Renal cortical epithelial cell (primary cell): ENCODE measurements at places on chromosomes 16 and 17. TPM values are rescaled to one million over a fixed set of nuclear protein-coding genes. Genes with fewer than 3 reads are reported as not detected.

OR2C1 gene
- total RNA-seq, result 0.15 TPM in 1 of 2 replicates, not detected in the other

CCL5 gene
- not detected in 2 replicates for total RNA-seq

SLC52A1 gene
- 0.52 and 0.55 TPM in 2 replicates for total RNA-seq

SRCIN1 gene
- 0.17 and 0.25 TPM in 2 replicates for total RNA-seq

C16orf96 gene
- 0.10 TPM in 1 of 2 replicates, not detected in the other for total RNA-seq

DNA sequence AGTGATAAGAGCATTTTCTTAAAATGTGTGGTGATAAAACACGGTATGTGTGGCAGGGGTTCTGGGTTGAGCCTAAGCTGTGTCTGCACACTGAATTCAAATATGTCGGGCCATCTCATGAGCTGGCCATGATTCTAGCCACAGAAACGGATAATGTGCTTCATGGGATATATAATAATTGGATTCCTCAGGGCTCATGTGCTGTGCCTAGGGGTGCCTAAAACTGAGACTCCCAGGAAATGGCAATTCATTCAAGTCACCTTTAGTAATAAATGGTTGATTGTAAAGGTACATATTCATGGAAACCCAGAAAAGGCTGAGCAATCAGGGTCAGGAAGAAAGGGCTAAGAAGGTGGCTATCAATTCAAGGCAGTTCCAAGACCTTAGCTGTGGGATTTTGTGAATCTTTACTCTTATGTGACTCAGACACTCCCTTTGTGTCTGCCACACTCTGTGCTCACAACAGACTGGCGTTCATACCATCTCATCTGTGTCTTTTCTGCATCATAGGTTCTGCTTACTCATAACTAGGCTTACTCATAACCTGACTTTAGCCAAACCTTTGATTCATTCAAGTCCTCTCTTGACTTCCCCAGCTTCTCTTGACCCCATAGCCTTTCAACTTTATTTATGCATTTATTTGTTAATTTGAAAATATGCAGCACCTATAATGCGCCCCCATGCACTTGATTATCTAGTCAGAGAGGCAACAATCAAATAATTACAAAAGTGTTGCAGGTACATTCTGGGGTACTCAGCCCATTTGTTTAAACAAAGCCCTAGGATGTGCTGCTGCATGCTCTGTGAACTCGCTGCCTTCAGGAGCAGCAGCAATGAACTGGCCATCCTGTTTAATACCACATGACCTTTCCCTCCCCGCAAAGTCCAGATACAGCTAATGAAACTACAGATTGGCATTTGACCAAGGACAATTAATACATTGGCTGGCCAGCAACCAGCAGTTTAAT, 28.4 kb upstream of the MED13 start:
- DNase-seq, result peak; percentile 99

- no peak for DNase-seq
Observed at GRCh38 chr16:19974607-19975006, 90.0 kb upstream of the GPRC5B start.

DNA sequence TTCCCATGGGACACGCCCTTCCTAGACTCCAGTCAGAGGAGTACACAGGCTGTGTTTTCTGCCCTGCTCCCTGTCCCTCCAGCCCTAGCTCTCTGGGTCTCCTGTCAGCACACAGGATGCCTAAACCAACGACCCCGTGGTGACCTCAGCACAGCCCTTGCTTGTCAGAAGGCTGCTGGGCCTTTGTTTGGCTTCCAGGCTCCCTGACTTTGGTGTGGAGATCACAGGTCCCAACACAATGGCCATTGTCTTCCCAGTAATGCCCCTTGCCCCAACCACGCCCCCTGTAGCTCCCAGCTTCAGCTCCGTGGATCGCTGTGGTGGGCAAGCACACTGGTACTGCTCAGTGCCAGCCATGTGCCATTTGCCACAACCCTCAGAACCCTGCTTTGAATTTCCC, 15.0 kb downstream of the HNF1B start:
- no peak for DNase-seq

GRCh38 chr17:18228176-18228682, 2.8 kb downstream of the LLGL1 start:
- no peak for DNase-seq

GRCh38 chr16:85403693-85404092, 209.4 kb upstream of the GSE1 start:
- no peak for DNase-seq

DNA sequence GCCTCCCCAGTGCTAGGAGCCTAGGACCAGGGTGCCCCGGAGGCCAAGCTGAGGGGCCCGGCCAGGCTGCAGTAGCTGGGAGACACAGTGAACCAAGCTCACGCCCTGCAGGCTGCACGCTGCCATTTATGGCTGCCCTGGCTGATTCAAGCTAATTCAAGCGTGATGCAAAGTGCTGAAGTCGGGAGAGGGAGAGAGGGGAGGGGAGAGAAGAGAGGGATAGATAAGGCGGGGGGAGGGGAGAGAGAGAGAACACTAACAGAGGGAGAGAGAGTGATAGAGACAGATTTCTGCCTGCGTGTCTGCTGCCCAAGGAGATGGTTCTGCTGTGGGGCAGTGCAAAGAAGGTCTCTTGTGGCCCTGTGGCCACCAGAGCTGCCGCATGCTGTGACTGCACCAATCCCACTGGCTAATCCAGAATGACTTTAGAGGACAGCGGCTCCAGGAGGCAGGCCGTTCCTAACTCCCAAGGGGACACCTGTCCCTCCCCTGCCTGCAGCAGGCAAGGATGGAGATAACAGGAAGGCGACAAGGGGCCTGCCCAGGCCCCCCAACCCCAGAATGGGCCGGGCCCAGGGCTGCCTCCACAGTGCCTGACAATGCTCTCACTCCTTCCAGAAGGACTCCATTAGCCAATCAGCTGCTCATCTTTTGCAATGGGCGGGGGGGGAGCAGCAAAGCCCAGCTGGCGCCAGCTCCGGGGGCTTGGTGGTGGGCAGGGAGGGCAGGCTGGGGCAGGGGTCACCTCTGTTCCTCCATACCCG, 12.9 kb downstream of the MXRA7 start:
- DNase-seq, result peak; percentile 54

- DNase-seq, result peak; percentile 25
Observed at GRCh38 chr17:69342896-69343644, 16.1 kb upstream of the ABCA5 start.

DNA sequence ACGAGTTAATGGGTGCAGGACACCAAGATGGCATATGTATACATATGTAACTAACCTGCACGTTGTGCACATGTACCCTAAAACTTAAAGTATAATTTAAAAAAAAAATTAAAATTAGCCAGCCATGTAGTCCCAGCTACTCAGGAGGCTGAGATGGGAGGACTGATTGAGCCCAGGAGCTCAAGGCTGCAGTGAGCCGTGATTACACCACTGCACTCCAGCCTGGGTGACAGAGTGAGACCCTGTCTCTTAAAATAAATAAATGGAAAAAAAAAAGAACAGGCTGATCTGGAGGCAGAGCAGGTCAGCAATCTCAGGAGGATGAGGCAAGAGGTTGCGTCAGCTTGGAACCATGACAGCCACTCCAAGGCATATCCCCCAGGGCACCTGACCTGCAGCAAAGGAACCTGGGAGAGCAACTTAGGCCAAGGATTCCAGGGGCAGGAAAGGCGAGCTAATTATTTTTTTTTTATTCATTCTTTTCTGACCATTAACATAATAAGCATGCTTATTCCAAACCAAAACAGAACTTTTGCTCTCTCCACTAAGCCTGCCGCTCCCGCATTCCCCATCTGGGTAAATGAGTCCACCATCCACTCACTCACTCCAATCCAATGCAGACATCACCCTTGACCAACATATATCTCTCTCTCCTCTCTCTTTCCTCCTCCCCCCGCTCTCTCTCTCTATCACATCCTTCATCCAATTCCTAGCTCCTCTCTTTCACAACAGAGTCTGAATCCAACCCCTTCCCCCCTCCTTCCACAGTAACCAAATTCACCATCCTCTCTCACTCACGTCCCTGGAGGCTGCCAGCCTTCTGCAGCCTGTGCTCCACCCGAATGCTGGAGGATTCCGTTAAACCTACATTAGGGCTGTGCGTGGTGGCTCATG, 47.7 kb downstream of the TK2 start:
- DNase-seq, result peak; percentile 81

DNA sequence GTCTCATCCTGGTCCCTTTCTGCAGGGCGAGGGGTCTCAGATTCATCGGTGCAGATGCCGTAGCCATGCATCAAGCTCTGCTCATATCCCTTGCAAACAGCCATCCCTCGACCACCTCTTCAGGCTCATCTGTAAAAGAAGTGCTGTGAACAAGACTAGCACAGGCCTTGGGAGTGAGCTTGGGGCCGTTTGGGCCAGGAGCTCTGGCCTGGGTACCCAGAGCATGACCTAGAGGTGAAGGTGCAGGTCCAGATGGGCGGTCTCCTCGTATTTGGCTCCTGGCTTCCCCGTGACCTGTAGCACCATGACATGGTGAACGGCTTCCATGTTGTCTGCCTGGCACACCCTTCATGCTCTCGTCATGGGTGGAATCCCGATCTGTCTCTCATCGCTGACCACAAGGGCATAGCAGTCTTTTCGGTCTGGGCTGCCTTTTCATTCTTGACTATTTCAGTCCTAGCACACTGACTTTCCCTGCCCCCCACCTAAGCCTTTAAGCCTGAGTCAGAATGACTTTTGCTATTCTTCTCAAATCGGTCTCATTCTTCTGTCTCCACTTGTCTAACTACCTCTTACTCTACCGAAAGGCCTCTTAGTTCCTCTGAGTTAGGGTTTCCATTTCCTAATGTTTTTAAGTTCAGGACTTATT, 216.0 kb downstream of the FOXL1 start:
- no peak for DNase-seq

DNA sequence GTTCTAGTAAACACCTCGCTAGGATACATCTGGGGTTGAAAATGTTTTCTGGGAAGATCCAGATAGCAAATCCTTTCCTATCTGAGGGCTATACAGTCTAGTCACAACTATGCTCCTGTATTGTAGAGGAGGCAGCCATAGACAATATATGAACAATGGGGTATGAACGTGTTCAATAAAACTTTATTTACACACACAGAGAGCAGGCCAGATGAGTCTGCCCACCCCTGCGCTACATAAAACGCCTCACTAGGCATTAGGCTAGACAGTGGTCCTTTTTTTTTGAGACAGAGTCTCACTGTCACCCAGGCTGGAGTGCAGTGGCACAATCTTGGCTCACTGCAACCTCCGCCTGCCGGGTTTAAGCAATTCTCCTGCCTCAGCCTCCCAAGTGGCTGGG, 11.1 kb downstream of the USP36 start:
- no peak for DNase-seq
